Transverse colon (tissue), 4 donors: ENCODE measurements at places on chromosomes 4 and X. TPM values are rescaled to one million over a fixed set of nuclear protein-coding genes. Genes with fewer than 3 reads are reported as not detected.

- DNase-seq: no peak
These were observed 54.2 kb downstream of the QRFPR start for GRCh38 chr4:121326597-121326996.

- DNase-seq: peak; percentile 61
These were observed 2.2 kb upstream of the FAM114A1 start for GRCh38 chr4:38865445-38865844.

DNA sequence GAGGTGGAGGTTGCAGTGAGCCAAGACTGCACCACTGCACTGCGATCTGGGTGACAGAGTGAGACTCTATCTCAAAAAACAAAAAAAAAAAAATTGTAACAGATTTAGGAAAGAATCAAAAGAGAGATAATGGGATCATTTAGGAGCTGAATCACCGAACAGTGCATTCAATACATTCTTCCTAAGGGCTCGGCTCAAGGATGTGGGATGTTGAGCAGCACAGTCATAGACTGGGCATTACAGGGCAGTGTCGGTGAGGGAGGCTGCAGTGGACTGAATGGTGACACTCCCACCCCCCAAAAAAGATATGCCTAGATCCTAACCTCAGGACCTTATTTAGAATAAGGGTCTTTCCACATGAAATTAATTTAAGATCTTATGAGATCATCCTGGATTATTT, 70.0 kb downstream of the EVC2 start:
- no peak for DNase-seq

GRCh38 chr4:52701207-52701606, 42.1 kb upstream of the USP46 start:
- no peak for DNase-seq

DNA sequence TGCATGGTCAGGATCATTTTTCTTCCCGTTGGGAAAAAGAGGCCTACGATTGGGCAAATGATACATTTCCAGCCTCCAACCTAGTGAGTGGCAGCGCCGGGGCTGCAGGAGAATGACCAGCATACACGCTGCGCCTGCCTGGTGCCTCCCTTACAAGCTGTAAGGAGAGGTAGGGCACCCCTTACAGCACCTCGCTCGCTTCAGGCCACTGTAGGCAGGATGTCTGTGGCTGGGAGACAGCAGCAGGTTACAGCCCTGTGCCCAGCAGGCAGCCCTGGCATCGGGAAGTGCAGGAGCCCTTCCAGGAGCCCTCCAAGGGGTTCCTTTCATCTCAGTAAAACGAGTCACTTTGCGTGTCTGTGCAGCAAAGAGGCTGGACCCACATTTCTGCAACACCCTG, 88.4 kb downstream of the EVC start:
- no peak for DNase-seq

- no peak for DNase-seq
These were observed 119.5 kb downstream of the PJA1 start for GRCh38 chrX:69045616-69046345.

DNA sequence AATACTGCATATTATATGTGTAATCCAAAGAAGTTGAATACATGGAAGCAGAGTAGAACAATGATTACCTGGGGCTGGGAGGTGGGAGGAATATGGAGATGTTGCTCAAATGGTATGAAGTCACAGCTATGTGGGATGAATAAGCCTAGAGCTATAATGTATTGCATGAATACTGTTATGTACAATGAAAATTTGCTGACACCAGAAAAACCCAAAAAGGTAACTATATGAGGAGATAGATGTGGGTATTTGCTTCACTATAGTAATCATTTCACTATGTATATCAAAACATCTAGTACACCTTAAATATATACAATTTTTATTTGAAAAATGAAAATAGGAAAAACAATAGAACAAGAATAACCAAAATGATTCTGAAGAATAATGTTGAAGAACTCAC, 11.2 kb downstream of the PAGE3 start:
- DNase-seq: no peak

- DNase-seq: no peak
These were observed 14.7 kb upstream of the USP53 start for GRCh38 chr4:119197772-119198212.

The PCDH10 gene
- total RNA-seq: 0.48 TPM

The BEND4 gene
- total RNA-seq: 0.80 TPM

The CACNA1F gene
- total RNA-seq: 0.96 TPM

The FIP1L1 gene
- 52.1 TPM for total RNA-seq

The HSFX3 gene
- total RNA-seq: not detected

The GLRA3 gene
- total RNA-seq: not detected
